ENCODE measurements at places on chromosomes 5 and 9.

DNA sequence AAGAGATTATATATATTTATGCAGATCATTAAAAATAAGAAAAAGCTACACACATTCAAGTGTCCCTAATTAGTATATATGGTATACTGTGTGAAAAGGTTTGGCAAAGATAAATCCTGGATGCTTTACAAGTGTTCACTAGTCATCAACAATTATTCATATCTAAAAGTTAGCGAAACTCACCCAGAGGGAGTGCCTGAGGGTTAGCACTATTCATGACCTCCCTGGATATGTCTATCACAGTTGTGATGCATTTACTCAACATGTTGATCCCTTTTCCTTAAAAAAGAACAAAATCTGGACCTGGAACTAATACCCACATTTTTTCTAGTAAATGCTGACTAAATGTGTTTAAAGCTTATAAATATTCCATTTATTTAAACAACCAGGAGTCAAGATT is 273.0 kb upstream of the SMC2 start:
- no peak for DNase-seq

DNA sequence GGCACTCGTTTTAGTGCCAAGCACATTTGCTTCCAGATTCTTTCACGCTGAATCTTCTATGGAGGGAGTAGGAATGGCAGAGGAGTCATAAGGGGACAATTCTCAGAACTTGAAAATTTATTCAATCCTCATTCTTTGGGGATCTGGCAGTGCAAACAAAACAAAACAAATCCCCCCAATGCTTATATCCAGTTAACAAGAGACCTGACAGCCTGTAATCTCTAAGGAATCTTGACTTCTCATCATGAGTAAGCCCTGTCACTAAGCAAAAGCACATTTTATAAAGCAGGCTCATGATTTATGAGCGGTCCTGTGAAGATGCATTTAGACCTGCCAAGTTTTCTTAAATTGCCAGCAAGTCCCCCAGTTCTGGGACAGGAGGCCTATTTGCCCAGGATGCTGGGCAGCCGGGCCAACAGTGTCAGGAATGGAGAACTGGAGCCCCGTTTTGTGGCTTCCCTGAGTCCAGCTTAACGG is 513.9 kb downstream of the CTNND2 start:
- DNase-seq = no peak

- DNase-seq = no peak
Measured at GRCh38 chr5:107223066-107223465, 447.7 kb downstream of the EFNA5 start.

- DNase-seq = no peak
Measured at GRCh38 chr9:21096172-21096900, 18.6 kb upstream of the IFNB1 start.

DNA sequence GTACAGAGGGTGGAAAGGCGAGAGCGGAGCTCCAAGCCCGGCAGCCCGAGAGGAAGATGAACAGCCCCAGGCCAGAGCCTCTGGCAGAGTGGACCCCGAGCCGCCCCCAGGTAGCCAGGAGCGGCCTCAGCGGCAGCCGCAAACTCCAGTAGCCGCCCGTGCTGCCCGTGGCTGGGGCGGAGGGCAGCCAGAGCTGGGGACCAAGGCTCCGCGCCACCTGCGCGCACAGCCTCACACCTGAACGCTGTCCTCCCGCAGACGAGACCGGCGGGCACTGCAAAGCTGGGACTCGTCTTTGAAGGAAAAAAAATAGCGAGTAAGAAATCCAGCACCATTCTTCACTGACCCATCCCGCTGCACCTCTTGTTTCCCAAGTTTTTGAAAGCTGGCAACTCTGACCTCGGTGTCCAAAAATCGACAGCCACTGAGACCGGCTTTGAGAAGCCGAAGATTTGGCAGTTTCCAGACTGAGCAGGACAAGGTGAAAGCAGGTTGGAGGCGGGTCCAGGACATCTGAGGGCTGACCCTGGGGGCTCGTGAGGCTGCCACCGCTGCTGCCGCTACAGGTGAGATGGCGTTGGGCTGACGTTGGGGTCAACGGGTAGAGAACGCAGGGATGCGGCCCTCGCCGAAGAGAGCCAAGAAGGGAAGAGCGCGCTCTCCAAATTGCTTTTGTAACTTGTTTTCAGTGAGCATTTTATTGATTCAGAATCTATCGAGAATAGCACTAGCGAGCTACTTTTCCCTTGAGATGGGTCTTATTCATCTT is at the start of gene PTGER4:
PTGER4 (plus strand) TSS at position 3 of the 769 bp plus-strand sequence. CDS start 1,079 bp downstream, outside the sequence.
- no peak for DNase-seq

DNA sequence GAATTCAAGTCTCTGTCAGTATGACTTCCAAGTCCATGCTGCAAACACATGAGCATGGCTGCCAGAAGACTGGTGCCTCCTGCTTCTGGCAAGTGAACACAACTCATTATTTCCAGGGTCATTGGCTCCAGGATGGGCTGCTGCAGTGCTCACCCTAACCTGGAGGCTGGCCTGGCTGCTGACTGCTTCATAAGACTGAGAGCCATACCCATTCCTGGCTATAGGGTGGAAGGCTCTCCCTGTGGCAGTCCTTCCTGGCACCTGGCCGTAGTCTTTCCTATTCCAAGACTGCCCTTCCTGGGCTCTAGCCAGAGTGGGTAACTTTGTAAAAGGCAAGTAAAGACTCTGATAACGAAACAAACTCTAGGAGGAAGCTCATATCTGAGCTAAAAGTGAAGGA is 51.2 kb downstream of the CXXC5 start:
- DNase-seq = no peak

DNA sequence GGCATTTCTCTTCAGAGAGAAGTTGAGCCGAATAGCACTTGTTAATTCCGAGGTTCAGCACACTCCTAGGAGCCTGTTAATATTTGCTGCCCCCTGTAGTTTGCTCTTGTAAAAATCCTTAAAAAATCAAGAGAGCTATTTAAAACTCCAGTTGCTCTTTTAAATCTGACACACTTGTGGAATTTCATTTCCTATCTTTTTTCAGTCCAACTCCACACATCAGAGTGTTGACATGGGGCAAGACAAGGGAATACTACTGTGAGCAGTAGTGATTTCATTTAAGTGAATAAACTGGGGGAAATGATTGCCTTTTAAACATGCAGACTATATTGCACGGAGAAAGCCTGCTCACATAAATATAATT is 1096.3 kb upstream of the DMAC1 start:
- no peak for DNase-seq

- no peak for DNase-seq
Measured at GRCh38 chr5:73921741-73922140, 295.7 kb downstream of the ARHGEF28 start.

GRCh38 chr5:65203746-65204145 is 278.0 kb downstream of the ADAMTS6 start:
- no peak for DNase-seq

- no peak for DNase-seq
Measured at GRCh38 chr9:81598123-81598497, 91.2 kb downstream of the TLE1 start.

- peak; percentile 44 for DNase-seq
Measured at GRCh38 chr5:36875790-36876298, 725 bp upstream of the NIPBL start.

- DNase-seq = peak; percentile 74
Measured at GRCh38 chr9:131762356-131762932, 22.6 kb upstream of the RAPGEF1 start.

Measured in stimulated activated CD4-positive, alpha-beta T cell treated with anti-CD3 and anti-CD28 coated beads, Interleukin-1b, Interleukin-23, amount 100 ng/mL, for 1 hour (primary cell).